ENCODE measurements at places on chromosomes 6 and 20.

- DNase-seq, result no peak
These were observed 559 bp upstream of the EYA4 start for GRCh38 chr6:133240511-133241085.

DNA sequence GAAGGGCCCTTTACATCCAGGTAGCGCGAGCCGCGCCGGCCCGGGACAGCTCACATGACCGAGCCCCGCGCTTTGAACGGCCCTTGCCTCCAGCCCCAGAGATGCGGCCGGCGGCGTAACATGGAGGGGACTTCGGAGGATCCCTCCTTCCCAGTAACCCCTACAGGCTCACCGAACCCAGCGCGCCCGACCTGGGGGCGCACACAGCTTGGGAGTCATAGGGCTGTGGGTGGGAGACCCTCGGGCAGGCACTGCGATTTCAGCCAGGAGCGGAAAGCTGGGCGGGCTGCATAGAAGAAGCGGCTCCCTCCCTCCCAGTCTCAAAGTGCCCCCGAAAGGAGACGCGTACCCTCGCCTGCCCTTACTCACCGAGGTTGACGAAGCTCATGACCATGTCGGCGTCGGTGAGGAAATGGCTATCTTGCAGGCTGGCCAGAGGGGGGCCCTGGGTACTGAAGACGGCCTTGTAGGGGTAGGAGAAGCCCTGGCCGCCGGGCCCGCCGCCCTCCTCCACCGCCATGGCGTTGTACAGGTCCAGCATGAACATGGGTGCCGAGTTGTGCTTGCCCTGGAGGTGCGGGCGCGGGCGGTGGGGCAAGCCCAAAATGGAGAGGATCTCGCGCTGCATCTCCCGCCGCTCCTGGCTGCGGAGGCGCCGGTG is 975 bp downstream of the BMP7 start:
- no peak for DNase-seq

DNA sequence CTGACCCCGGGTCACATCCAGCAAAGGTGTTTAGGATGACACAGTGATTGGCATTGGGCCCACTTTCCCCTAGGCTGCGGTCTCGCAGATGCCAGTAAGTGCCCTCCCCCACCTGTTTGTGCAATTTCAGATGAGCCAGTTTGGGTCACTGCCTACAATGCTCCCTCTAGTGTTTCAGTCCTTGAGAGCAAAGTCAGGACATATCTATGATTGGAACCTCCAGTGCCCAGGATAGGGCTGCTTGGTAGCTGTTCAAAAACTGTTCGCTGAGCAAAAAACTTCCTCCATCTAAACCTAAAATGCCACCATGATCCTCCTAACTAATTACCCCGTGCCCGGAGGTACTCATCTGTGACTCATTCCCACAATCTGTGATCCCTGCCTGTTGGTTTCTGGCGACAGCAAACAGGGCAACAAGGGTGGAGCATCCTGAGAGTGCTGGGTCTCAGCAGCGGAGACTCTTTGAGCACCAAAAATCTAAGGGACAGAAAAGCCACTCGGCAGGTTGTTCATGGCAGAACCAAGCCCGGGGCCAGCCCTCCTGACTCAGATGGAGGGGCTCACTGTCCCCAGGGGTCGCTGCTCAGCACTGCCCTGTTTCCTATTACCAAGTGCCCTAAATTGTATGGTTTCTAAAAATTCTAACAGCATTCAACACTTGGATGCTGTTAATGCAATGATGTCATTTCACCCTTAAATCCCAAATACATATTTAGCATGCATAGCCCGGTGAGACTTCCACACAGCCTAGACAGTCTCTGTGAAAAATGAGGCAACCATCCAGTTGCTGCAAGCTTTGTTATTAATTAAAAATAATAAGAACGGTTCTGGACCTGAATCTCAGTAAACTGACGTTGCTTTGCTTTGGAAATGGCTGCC is 5.0 kb downstream of the VSX1 start:
- DNase-seq, result no peak

DNA sequence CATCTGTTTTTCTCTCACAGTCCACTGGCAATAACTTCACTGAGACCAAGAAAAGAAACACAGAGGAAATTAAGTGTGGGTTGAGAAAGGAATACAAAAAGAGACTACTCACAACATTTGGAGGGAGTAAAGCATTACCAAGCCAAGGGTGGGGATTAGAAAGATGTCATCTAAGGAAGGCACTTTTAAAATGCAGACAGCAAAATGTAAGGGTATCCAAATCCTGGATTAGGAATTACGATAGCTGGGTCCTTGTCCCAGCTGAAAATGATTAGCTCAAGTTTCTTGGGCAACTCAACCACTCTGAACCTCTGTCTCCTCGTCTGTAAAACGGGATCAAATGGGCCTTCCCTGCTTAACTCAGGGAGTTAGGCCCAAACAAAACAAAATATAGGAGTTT is 2.2 kb downstream of the LEMD2 start:
- no peak for DNase-seq

GRCh38 chr6:2558098-2558680 is 192.5 kb downstream of the MYLK4 start:
- DNase-seq, result no peak

DNA sequence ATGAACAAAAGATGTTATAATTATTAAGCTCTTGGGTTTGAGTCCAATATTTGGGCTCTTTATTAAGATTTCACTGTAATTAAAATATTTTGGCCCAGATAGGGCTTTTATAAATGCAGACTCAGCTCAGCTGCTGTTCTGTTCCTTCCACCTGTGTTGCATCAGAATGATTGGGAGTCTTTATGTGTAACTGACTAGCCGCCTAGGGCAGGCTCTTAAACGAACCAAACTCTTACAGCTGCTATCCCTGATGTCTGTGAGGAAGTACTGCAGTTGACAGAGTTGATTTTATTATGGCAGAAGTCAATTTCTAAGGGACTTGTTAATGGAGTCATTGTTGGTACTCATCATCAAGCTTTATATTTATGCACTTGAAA is 144.7 kb downstream of the MYO6 start:
- DNase-seq, result no peak

DNA sequence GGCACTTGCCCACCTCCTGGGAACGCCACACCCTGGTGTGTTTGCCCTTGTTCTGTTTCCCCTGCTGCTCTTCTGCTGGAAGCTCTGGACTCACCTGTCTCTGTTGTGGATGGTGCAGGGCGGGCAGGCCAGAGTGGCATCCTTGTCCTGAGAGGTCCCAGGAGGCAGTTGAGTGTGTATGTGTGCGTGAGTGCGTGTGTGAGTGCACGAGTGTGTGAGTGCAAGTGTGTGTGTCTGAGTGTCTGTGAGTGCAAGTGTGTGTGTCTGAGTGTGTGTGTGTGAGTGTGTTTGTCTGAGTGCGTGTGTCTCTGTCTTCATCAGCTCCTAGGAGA is 12.2 kb downstream of the IGF2R start:
- DNase-seq, result no peak
